ENCODE measurements at places on chromosomes 5 and 9.

DNA sequence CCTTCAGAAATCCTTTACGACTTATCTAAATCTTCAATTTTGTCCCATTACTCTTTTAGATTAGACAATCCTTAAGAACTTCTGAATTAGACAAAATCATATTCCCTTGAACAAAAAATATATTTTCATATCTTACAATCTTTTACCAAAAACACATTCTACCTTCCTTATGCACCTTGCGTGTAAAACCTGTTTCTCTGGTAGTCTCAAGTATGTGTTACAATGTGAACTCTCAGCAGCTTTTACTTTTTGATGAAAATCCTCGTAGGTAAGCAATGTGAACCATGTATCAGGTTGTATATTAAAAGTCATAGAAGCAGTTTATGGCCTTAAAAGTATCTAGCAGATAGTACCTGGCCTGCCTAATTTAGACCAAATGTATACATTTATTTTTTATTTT, 12.7 kb downstream of the GMCL2 start:
- DNase-seq = no peak

DNA sequence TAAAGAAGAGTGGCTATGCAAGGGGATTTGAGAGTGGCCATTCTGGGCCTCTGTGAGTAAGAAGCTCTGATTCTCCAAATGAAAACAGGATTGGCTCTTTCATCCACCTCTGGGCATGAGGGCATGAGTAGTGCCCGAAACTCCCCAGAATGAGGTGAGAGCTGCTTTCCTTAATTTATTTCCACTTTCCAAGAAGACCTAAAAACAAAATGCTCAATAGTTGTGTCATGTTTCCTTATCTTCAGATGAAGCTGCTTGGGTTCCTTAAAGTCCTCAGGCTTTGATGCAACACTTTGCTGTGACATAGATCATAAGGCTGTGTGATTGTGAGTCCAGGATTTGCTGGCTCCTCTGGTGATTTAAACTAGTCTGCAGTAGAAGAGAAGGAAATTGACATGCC, 3.1 kb upstream of the ZCCHC10 start:
- DNase-seq = no peak

DNA sequence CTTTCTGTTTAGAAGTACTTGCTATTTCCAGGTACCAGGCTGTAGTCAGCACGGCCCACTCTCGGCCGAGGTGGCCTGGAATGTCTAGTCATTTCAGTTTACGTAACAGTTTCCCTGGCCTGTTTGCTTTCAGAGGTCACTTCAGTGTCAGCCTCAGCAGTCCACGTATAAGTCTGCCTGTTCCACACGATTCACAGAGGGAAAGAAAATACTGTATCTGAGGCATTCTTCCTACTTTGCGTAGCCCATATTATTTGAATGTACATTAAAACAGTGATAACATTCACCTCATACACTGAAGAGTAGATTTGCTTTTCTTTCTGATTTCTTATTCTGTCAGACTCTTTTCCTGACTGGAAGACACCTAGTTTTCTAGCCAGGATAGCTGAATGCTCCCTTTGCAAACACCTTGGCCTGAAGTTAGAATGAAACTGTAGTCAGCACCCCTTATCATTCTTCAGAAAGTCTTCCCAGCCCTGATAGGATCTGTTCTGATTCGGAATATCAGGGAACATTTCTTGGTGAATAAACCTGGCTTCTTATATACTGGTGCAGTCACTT, 140.9 kb downstream of the AOPEP start:
- no peak for DNase-seq

DNA sequence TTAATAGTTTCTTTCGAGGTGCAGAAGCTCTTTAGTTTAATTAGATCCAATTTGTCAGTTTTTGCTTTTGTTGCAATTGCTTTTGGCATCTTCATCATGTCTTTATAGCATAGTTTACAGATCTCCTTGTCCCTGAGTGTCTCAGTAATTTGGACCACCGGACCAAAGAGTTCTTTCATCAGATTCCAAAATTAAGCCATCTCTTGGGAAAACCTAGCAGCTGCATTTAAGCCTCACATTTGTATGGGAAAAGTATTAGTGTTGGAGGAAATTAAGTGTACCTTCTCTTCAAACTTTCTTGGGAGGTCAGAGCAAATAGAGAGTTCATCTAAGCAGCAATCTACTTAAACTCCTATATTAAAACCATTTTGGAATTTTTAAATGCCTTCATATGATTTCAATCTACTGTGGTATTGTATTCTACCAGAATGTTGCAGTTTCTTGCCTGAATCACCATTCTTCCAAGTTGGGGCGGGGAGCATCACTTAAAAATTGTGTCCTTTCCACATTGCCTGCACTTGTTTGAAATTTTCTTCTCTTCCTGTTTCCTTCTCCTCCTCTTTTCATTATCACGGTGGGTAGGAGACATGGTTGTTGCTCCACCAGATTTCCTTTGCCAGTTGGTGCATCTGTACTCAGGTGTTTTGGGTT, 97.3 kb upstream of the DAB2 start:
- DNase-seq = no peak

GRCh38 chr9:81028504-81028903, 660.8 kb downstream of the TLE1 start:
- DNase-seq = no peak

- DNase-seq = no peak
Measured at GRCh38 chr9:106830527-106831150, 32.3 kb upstream of the ZNF462 start.

GRCh38 chr5:160627921-160628618, 206.4 kb downstream of the PTTG1 start:
- DNase-seq = no peak

DNA sequence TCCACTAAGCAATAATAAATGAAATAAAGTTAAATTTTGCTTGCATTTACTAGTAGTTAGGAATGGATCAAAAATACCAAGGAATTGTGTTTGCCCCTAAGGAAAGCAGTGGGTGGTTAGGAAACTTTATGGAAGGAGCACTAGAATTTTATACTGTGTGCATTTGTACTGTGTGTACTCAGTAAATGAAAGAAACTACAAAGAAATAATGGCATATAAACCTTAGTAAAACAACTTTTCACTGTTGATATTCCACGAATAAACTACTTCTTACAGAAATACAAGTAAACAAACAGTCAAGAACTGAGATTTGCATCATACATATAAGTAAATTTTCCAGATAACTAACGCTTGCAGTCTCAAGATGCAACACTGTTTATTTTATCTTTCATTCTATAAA, 103.7 kb upstream of the PARP8 start:
- no peak for DNase-seq

DNA sequence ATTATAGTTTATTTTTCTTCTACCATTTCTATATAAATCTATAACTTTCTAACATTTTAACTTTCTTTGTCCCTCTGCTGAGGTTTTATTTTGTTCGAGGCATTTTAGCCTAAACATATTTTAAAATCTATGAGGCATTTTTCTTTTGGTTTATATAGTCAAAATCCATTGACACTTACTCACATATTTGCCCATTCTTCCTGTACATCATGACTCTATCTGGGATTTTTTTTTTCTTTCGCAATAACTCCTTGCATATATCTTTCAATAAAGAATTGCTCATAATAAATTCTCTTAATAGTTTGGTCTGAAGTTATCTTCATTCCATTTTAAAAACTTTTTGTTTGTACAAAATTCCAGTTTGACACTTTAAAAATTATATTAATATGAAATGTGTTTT, 632.3 kb downstream of the TLE4 start:
- no peak for DNase-seq

DNA sequence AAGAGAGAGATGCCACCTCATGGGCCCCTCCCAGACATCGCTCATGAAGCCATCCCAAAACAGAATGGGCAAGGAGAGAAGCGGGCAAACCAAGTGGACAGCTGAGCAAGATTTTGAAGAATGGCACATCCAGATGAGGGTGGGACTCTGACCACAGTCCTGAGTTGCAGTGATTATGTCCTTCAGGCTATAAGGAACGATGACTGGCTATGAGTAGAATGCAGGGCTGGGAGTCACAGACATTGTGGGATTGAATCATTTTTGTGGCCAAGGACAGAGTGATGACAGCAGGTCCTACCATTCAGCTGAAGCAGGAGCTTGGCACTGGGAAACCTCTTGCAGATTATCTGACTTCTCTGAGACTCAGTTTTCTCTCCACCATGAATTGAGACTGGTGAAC, 245.7 kb upstream of the SLC30A5 start:
- DNase-seq = no peak

DNA sequence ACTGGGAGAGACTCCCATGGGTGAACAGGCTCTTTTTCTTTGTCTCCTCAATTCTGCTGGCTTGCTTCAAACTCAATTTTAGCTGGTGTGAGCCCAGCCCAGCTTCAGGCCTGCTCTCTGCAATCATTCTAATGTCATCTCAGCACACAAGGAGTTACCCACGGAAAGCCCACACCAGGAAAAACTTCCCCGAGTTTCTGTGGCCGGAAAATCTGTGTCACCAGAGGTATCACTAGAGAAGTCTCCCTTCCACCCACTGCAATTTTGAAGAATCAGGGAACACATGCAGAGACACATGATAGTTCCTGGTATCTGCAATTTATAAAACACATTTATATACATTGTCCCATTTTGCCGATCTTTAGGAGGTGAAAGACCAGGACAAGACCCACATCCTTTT, 13.5 kb upstream of the NDFIP1 start:
- peak; percentile 74 for DNase-seq

- no peak for DNase-seq
Measured at GRCh38 chr5:10019236-10019635, 230.5 kb downstream of the ATPSCKMT start.

- no peak for DNase-seq
Measured at GRCh38 chr5:58854441-58854840, 271.6 kb downstream of the RAB3C start.

GRCh38 chr5:1204693-1205242, 3.4 kb downstream of the SLC6A19 start:
- DNase-seq = no peak

GRCh38 chr5:148952097-148952867, 110.6 kb downstream of the SH3TC2 start:
- DNase-seq = no peak

GRCh38 chr5:141672841-141673813, 8.9 kb downstream of the ARAP3 start:
- DNase-seq = no peak

- no peak for DNase-seq
Measured at GRCh38 chr9:13548535-13548934, 269.0 kb upstream of the MPDZ start.

GRCh38 chr9:131264231-131264630, 12.1 kb downstream of the FAM78A start:
- DNase-seq = no peak

DNA sequence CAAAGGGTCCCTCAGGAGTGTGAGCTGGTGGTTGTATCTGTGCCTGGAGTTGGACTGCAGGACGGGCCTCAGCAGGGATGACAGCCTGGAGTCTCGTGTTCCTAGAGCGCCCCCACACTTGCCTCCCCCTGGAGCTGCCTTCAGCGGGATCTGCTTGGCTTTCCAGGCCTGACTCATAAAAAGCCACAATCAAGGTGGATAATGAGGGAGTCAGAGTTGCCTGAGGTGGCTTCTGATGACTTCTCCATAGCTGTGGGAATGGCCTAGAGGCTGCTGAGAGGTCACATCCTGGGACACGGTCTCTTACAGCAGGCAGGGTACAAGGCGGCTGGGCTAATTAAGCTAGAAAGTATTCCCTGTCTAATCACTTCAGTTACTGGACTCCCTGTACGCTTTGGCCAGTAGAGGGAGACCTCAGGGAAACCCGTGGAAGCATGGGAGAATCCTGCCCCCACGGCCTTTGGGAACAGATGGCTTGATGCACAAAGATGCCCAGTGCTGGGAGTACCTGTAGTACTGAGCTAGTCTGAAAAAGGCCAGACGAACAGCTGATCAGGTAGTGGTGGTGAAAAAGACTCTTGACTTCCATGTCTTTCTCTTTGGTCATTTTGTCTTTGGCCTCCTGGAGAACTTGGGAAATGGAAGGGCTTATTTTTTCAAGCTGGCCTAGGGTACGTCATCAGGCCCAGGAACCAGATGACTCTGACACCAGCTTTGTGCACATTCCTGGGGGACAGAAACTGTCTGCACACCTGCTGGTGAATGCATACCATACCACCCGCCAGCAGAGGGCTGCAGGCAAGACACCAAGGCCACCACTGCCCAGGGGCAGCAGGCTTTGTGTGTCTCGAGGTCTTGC, 16.1 kb upstream of the FRRS1L start:
- peak; percentile 16 for DNase-seq

DNA sequence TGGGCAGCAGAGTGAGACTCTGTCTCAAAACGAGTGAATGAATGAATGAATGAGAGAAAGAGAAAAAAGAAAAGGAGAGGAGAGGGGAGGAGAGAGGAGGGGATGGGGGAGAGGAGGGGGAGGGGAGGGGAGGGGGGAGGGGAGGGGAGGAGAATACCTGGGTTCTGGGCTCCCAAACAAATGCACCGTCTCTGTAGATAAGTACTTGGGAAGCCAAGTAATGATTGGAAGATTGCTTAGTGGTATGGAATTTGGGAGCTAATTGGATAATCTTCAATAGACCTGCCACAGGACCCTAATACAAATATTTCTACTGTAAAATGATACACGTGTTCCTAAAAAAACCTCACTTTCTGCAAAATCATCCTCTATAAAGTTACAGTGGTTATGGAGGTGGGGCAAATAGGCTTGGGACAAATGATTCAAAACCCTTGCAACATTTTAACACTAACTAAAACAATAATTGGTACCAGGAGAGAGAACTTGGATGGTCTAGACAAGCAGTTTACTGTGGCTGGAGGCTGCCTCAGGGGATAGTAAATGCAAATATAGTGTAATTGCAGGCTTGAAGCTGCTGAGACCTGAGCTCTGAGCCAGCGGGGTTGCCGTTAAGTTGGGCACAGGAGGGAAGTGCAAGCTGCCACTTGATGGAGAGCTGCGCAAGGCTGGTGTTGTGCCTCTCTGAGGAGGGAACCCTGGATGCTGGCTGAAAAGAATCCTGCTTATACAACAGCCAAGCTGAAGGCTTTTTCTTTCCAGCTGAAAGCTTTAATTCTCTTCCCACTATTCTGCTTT, 3.5 kb downstream of the HEMGN start:
- no peak for DNase-seq

GRCh38 chr9:110427497-110428104, 89.9 kb upstream of the TXNDC8 start:
- peak; percentile 16 for DNase-seq

DNA sequence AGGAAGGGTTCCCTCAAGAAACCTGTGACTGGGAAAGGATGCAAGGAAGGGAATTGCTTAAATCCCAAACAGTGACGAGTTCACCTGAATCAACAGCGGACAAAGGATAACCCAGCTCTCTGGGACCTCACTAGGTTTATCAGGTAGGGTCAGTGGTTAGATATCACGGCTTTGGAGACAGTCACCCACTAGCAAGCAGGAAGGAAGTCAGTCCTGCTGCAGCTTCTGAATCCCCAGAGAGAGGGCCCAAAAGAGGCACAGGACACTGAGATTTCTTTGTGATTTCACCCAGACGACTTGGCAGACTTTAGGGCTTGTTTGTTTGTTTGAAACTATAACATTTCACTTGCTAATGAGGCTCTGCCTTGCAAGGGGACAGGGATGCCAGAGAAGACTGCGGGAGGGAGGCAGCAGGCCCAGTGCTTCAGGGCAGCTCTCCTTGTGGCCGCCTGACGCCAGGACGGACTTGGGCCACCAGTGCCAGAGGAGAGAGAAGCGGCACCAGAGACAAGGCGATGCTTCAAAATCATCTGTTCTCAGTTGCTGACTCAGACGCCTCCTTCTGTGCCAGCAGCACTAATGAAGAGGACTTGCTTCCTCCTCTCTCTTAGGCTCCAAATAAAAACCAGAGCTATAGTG, 275.6 kb upstream of the SLC30A5 start:
- DNase-seq = no peak

GRCh38 chr9:5448016-5448415, 2.3 kb upstream of the CD274 start:
- DNase-seq = no peak
